ENCODE measurements at places on chromosomes 1 and 21.

- DNase-seq, result no peak
Measured at GRCh38 chr1:59994302-59995198, 68.0 kb upstream of the CYP2J2 start.

- no peak for DNase-seq
Measured at GRCh38 chr1:151581451-151581850, 30.4 kb upstream of the SNX27 start.

GRCh38 chr1:213984387-213985208 is 3.2 kb upstream of the PROX1 start:
- DNase-seq, result no peak

GRCh38 chr1:65773391-65774123 is 19.1 kb upstream of the PDE4B start:
- DNase-seq, result no peak
